ENCODE measurements at places on chromosomes 12 and 14.

DNA sequence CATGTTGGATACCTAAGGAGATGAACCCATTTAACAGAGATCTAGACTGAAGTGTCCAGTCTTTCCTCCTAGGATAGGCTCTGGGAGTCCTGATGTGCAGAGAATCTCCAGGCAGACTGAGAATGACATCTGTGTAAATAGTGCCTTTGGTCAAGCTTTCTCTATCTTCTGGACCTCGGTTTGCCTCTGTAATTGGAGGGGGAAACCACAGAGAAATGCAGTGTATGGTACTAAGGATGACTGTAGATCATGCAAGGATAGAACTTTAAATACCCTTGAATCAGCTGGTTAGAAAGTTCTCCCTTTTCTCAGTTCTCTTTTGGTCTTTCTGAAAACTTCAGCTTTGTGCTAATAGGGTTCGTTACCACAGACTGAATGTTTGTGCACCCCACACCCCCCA is 112.2 kb downstream of the PTPN11 start:
- ATAC-seq = no peak

DNA sequence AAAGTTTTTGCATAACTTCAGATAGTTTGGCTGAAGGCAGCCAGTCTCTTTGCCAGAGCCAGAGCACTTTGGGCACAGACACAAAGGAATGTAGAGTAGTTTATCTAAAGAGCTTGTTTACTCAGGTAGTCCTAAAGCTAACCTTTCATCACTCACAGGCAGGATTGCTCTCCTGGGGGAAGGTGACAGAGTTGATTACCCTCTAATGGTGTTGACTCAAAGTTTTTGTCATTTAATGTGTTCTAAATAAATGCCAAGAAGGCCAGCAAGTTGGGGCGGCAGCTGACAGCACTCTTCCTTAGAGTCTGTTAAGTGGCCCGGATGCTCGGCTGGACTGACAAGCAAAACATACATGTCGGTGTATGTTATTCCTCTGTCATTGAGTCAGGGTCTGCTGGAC is 9.3 kb upstream of the TAS2R46 start:
- no peak for ATAC-seq

DNA sequence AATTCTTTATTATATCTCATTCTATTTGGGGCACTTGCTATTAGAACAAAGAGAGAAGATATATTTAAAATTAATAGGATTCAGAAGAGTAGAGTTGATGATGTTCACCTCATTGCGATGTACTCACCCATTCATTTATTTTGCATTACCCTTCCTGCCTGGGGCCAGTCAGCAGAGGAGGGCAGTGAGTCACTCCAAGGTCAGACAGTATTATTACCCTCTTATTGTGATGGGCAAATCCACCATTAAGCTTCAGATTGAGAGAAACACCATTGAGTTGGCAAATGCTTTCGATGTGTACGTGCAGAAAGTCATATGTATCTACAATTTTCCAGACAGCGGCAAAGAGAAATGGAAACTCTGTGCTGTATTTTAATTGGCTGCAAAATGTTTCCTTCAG is 134.2 kb downstream of the BICD1 start:
- ATAC-seq = 0 out of 3 replicates have a peak, but pooled peaks have one; percentile 31

GRCh38 chr12:113980537-113981337 is 14.6 kb upstream of the RBM19 start:
- ATAC-seq = peak; percentile 92

DNA sequence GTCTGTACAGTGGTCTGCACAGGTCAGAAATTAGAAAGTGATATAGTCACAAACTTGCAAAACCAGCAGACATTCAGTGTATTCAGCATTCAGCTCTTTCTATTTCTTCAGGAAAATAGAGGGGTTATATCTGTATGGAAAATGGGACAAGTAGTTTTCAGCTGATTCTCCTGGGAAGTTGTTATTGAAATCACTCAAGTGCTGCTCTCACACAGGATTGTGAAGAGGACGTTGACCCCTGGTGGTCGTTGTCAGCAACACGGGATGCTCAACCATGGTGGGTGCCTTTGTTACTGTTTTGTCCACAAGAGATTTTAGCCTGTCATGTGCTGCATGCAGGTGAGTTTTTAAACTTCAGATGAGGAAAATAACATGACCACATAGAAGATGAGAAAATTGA is 981.8 kb downstream of the TMEM121 start:
- ATAC-seq = 0 out of 3 replicates have a peak, but pooled peaks have one; percentile 38

DNA sequence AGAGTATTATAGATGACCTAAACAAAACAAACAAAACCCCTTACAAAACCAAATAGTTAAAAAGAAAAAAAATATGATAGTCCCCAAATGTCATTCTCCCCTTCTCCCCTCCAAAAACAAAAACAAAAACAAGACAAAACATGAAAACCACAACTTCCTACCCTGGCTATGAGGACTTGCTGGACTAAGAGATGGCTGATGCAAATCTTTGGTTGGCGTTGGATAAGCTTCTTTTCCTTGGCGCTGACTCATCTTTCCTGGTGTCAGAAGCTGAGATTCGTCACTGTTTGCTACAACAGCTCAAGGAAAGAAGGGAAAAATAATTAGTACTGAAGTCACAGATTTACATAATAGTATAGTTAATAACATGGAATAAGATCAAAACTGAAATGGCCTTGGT is 102.5 kb upstream of the BBS10 start:
- ATAC-seq = no peak

DNA sequence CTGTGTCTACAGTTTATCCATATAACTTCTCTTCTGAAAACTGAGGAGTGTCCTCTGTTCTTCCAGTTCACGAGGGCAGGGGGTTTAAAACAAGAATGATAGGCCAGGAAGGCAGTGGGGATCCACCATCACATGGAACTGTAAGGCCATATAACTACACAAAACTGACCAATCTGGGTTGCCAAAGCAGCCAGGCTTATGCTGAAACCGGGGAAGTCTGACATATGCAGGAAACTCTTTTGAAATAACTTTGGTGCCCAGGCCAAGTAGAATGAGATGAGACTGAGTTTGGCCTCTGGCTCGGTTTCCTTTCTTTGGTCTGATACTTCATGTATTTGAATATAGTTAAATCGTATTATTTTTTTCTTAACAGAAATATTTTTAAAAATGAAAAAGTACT is 18.0 kb upstream of the ATF1 start:
- no peak for ATAC-seq

DNA sequence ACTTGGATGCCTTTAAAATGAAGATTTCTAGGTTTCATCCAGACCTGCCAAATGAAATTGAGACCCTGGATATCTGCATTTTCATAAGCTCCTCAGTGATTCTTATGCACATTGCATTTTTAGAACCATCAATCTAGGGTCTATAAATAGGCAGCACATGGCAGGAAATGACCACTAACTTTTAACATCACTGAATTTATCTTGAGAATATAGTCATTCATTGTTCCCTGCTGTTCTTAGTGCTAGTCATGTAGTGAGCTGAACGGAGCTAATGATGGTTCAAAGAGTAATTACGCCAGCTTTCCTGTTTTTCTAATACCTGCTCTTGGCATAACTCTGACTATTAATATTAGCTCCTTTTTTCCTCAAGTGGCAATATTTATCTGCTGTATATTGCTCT is 91.6 kb downstream of the TPH2 start:
- ATAC-seq = no peak

DNA sequence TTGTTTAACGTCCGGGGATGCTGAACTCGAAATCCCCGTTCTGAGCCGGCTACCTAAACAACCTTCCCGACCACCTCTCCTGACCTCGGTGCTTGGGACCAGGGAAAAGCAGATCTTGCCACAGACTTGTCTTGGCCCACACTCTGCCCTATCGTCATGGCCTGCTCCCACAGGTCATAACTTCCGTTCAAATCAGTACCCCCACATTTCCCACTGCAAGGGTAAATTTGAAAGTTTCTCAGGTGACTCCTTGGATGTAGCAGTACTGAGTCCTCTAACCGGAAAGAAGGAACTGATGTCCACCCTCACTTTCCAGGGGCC is 612 bp upstream of the RBM23 start:
- ATAC-seq = peak; percentile 22

DNA sequence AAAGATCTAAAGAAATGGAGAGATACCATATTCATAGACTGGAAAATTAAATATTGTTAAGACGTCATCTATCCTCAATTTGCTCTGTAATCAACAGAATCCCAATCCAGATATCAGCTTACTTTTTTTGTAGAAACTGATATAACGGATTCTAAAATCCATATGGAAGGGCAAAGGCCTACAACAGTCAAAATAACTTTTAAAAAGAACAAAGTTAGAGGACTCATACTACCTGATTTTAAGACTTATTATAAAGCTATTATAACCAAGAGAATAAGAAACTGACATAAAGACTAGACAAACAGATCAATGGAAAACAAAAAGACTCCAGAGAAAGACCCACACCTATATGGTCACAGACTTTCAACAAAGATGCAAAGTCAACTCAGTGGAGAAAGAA is 6.0 kb downstream of the DDX24 start:
- no peak for ATAC-seq

- no peak for ATAC-seq
Measured at GRCh38 chr12:42255866-42256261, 17.8 kb upstream of the YAF2 start.

- ATAC-seq = no peak
Measured at GRCh38 chr12:13223179-13223804, 26.8 kb downstream of the EMP1 start.

DNA sequence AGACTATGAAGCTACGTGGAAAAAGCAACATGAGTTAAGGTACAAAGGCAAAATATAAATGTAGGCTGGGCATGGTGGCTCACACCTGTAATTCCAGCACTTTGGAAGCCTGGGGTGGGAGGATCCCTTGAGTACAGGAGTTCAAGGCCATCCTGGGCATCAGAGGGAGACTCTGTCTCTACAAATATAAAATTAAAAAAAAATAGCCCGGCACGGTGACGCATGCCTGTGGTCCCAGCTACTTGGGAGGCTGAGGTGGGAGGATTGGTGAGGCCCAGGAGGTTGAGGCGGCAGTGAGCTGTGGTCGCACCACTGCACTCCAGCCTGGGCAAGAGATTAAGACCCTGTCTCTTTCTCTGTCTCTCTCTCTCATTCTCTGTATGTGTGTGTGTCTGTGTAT is 4.0 kb upstream of the VPS37B start:
- no peak for ATAC-seq

GRCh38 chr14:52150162-52150561 is 81.3 kb upstream of the NID2 start:
- ATAC-seq = no peak

DNA sequence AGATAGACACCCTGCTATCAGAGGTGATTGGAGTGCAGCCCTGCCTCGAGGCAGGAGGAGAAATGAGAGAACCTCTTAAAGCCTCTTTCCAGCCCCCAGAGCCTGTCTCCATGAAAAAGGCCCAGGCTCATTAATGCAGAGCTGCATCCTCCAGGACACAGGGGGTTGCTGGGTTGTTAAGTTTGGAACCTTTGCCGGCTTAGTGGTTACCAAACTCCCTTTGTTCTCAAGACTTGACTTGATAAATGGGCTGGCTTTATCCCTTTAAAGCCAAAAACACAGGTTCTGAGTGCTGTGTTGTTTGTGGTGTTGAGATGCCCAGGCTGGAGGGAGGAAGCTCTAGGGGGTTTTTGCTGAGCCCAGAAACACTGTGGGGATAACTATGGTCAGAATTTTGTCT is 71.0 kb downstream of the DAD1 start:
- no peak for ATAC-seq

- no peak for ATAC-seq
Measured at GRCh38 chr14:94933486-94933885, 163.6 kb upstream of the GSC start.

- no peak for ATAC-seq
Measured at GRCh38 chr12:25480145-25480544, 72.9 kb downstream of the LMNTD1 start.

DNA sequence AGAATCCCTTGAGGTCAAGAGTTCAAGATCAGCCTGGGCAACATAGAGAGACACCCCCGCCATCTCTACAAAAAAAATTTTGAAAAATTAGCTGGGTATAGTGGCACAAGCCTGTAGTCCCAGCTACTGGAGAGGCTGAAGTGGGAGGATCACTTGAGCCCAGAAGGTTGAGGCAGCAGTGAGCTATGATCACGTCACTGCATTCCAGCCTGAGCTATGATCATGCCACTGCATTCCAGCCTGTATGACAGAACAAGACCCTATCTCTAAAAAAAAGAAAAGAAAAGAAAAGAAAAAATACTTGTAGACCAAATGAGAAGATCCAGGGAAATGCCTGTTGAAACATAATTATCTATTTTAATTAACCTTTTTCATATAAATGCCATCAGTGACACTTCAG is 93.8 kb upstream of the MDM1 start:
- ATAC-seq = peak; percentile 71

DNA sequence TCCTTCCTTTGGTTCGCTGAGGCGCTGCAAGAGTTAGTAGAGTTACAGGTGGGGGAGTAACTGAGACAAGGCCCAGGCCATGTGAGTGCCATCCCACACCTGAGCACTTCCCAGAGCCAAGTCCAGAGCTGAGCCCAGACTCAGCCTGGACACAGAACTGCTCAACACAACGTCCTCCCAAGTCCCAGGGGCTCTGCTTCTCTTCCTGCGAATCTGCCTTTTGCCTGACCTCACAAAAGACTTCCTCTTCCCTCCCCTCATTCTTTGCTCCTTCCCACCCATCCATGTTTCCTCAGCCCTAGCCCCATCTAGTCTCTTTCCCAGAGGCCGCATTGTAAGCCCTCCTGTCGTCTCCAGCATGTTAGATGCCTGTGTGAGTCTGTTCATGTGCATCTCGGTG is 16.6 kb upstream of the MCRS1 start:
- ATAC-seq = no peak

GRCh38 chr14:22472935-22473854 is 115.8 kb downstream of the DAD1 start:
- ATAC-seq = peak; percentile 84

GRCh38 chr12:90250042-90250441 is 541.4 kb upstream of the ATP2B1 start:
- no peak for ATAC-seq

- peak; percentile 44 for ATAC-seq
Measured at GRCh38 chr14:74846968-74847665, 28.8 kb downstream of the PROX2 start.

GRCh38 chr12:12645485-12645884 is 33.8 kb downstream of the CREBL2 start:
- ATAC-seq = peak; percentile 83

- ATAC-seq = no peak
Measured at GRCh38 chr14:75486318-75486717, 36.0 kb upstream of the BATF start.

- no peak for ATAC-seq
Measured at GRCh38 chr12:114090211-114090610, 124.1 kb upstream of the RBM19 start.

- ATAC-seq = peak; percentile 69
Measured at GRCh38 chr12:67826946-67827720, 162.1 kb upstream of the IFNG-AS1 start.

- peak; percentile 64 for ATAC-seq
Measured at GRCh38 chr14:68951035-68951797, 27.9 kb downstream of the ACTN1 start.

- ATAC-seq = no peak
Measured at GRCh38 chr12:116657921-116658495, 79.9 kb downstream of the SPRING1 start.

GRCh38 chr14:36856095-36856878 is 194.6 kb downstream of the PAX9 start:
- no peak for ATAC-seq
